ENCODE measurements at places on chromosomes 7 and 10.

- DNase-seq = no peak
Measured at GRCh38 chr7:150716368-150716767, at the start of gene GIMAP1. GIMAP1 (plus strand) TSS chr7:150716613; CDS start chr7:150719048, 2,435 bp downstream.

GRCh38 chr10:21534604-21535493 is 817 bp downstream of the MLLT10 start:
- no peak for DNase-seq

GRCh38 chr7:116433246-116433645 is 66.3 kb upstream of the CAV2 start:
- no peak for DNase-seq

- DNase-seq = no peak
Measured at GRCh38 chr10:97763411-97763810, 8.4 kb downstream of the SFRP5 start.

- DNase-seq = no peak
Measured at GRCh38 chr7:158052381-158053060, 535.1 kb downstream of the PTPRN2 start.

DNA sequence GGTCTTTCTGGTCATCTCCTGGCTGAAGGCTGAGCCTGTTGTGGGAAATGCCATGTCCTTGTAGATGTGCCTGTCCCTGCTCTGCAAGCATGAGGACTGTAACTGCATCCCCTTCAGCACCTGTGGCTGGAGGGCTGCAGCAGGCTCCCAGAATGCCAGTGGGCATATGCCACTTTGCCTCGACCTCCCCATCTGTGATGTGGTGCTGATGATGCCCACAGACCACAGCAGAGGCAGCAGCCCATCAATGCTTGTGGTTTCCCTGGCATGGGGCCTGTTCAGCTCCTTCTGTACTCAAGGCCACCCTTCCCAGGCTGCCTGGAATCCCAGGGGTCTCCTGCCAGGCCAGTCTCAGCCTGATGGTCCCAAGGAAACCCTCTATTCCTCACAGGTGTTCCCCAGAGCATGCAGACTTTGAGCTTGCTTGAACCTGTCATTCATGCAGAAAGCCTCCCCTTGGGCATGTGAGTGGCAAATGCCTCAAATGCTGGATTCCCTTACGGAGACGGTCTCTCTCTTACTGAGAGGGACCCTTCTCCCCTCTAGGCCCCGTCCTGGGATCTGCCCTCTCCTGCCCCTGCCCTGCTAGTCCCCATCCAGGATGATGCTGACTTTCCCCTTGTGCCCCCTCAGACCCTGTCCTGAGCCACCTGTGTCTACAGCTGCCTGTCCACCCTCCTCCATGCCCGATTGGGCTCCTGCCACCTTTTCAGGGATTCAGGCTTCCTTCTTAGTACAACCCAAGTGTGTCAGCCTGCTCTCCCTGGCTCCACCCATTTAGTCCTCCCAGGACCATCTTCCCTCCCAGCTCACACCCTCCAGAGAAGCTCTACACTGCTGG is 50.9 kb upstream of the ANTXRL start:
- no peak for DNase-seq

GRCh38 chr10:69817078-69817581 is 15.4 kb downstream of the COL13A1 start:
- no peak for DNase-seq

DNA sequence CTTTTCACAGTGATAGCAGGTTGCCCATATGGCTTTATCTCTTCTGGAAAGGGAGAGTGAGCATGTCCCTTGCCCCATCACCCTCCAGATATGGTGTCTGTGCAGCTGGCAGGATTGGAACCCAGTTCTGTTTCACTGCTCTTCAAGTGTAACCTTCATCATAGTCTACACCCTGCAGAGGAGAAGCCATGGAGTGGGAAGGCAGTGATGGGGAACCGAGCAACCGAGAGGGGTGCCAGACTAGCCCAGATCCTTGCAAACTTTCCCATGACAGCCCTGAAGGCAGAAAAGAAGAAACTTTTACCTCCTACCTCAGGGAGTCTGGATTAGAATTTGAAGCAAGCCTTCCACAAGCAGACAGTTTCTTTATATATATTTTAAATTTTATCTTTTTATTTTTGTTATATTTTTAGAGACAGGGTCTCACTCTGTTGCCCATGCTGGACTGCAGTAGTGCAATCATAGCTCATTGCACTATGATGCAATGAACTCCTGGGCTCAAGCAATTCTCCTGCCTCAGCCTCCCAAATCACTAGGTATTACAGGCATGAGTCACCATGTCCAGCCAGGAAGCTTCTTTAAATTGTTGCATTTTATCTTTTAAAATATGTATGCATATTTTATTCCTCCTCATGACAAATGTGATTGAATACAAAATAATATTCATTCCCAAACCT is 133.3 kb downstream of the KCNMA1 start:
- no peak for DNase-seq

GRCh38 chr7:29810813-29811482 is 4.6 kb downstream of the WIPF3 start:
- DNase-seq = no peak

DNA sequence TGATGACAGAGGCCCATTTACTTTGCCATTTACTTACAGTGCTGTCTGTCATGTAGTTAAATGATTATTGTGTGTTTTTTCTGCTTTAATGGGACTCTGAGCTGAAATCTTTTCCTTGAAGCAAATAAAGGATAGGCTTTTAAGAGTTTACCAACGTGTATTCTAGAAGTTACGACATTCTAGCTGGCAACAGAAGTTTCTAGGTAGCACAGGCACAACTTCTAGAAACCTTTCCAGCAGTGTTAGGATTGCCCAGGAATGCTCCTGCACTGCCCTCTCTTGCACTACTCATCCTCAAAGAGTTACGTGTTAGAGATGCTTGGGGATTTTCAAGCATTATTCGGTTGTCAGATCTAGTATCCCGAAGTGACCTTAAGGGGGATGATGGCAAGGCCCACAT is 42.5 kb upstream of the TMEM236 start:
- DNase-seq = no peak

DNA sequence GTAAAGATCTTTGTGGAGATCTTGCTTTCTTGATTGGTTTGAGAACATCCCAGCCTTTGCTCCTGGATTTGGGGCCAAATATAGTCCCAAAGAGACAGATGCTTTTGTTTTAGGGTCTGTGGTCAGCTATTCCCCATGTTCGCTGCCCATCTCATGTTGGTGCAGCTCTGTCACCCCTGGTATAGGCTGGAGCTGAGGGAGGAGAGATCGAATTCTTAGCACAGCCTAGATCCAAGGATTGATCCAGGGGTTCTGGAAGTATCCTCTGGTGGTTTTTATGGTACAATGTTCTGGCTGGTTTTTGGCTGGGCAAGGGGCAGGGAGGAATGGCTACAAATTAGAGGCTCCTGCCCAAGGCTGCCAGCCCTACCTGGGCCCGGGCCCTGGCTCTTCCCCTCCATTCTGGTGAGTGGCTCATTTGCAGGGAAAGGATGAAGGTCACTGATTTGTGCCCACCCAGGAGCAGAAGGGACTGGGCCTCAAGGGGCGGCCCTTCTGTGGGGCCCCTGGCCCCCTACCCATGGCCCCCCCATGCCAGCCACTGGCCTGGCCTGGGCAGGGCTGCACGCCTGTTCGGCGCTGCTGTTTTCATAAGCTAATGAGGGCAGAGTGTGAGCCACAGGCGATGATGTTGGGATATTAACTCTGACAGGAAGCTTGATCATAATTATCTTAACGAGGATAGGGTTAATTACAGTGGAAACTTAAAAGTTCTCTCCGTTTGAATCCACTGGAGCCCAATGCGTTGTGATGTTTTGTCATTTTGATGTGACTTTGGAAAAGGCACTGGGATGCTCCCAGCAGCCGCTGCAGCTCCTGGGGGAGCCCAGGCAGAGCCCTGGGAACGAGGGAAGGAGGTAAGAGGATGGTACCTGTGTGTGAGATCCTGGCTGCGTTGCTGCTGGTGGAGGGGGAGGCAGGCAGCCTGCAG is 600.6 kb downstream of the LRMDA start:
- no peak for DNase-seq

GRCh38 chr7:106853250-106853908 is 11.7 kb upstream of the PIK3CG start:
- no peak for DNase-seq

DNA sequence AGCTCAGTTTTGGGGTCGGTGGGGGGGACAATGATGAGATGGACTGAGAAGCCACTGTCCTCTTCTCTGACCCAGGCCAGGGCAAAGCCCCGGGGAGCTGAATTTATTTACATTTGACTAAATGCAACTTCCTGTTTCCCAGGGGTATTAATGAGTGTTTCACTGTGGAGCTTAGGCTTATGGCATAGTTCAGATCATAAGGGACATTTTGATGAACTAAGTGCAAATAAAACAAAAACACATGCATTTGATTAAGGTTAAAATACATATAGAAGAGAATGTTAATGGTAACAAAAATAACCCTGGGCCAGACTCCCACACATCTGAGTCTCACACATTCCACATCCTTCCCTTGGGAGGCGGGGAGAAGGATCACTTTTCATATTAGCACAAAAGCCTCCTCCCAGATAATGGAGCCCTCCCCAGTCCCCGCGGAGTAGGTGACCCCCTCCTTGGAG is 320.6 kb downstream of the FRMD4A start:
- no peak for DNase-seq

DNA sequence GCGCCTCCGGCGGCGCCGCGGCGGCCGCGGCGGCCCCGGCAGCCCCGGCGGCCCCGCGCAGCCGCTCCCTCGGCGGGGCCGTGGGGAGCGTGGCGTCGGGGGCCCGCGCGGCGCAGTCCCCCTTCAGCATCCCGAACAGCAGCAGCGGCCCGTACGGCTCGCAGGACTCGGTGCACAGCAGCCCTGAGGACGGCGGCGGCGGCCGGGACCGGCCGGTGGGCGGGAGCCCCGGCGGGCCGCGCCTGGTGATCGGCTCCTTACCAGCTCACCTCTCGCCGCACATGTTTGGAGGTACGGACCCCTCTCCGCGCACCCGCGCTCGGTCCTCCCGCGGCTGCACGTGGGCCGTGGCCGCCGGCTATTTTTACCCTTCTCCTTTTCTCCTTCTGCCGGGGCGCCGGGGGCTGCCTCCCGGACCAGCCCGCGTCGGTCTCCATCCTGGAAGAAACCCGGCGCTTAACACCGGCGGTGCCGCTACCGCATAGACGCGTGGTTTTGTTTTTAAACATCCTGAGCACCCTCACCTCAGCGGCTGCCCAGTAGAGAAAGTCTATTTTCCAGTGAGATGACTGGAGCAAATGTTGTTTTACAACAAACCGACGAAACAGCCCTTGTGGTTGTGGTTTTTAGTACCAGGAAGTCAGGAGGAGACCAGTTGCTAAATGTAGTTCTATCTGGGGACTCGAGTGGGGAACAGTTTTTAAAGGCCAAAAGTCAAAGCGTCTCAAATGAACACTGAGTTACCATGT is 1.3 kb downstream of the ZNRF2 start:
- peak; percentile 5 for DNase-seq

GRCh38 chr10:91420868-91421267 is 10.7 kb downstream of the HECTD2 start:
- DNase-seq = no peak

- no peak for DNase-seq
Measured at GRCh38 chr10:107557916-107558315, 393.4 kb upstream of the SORCS1 start.

DNA sequence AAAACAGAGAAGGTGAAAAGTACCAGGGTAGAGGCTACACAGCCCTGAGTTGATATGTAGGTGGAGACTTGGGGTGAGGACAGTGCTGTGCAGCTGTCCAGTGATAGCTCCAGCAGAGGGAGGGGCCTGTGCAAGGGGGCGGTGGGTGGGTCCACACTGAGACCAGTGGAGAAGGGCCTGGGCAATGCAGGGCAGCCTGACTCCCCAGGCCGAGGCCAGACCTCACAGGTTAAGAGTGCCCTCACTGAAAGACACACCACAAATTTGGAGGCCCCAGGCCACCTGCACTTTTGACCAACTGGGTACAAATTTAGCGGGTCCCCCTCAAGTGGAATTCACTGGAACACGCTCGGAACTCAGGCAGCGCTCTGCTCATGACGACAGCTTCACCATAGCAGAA is 6.7 kb upstream of the RASGEF1A start:
- no peak for DNase-seq

- no peak for DNase-seq
Measured at GRCh38 chr10:86262688-86263181, 103.9 kb downstream of the GRID1 start.

- no peak for DNase-seq
Measured at GRCh38 chr10:130369645-130370381, 233.6 kb downstream of the GLRX3 start.

GRCh38 chr7:101718363-101719122 is 89.4 kb upstream of the MYL10 start:
- DNase-seq = no peak

GRCh38 chr10:17512341-17513001 is 58.1 kb upstream of the ST8SIA6 start:
- DNase-seq = no peak

DNA sequence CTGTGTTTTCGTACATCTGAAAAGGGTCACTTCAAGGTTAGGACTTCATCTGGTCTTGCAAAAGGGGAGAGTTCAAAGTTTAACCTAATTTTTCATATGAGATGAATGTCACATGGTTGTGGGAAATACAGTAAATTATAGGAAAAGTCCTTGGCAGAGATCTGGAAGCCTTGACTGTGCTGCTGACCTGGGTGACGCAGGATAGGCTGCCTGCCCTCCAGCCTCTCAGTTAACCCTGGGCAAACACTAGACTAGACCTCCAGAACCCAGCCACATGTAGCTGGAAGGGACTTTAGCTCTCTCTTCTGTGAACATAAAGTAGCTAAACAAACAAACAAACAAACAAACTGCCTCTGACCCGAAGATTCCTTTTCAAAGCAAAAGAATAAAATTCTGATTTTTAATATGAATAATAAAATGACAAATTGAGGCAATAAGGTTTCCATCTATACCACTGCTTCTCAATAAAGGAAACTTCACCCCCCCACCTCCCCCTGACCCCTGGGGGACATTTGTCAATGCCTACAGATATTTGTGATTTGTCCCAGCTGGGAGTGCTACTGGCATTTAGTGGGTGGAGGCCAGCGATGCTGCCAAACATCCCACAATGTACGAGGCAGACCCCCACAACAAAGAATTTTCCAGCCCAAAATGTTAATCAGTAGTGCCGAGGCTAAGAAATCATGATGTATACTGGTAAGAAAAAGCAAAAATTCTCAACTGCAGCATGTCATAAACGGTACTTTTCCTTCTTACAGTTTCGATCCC is 75.2 kb upstream of the PRR15 start:
- no peak for DNase-seq

DNA sequence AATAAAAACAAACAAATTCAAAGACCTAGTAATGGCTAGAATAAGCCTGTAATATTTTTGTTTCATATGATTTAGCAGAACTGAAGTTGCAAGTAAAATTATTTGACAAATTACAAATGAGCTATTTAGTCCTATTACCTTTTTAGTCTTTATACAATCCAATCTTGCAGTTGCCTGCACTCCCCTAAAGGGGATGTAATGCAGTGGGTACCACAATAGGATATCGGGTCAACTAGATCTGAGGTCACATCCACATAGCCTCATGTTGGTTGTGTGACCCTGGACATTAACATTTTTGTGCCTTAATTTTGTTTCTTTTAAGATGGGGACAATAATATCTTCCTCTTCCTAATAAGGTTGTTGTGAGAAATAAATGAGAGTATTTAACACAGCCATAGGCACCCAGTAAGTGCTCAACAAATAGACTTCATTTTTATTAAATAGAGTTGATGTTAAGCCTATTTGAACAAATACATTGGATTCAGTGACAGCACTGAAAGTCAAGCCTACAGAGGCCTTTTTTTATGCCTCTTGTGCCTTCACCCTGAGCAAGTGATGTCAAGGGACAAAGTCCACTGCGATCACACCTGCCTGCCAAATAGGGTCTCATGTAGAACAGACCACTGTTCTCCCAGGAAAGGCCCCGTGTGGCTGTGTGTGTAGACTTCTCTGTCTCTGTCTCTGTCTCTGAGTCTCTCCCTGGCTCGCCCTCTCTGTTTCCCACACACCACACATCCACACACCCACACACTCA is 124.8 kb downstream of the EVX1 start:
- no peak for DNase-seq
